ENCODE measurements at places on chromosomes 1 and 21. TPM values are rescaled to one million over a fixed set of nuclear protein-coding genes. Genes with fewer than 3 reads are reported as not detected.
A peak's percentile ranks its signal among the peaks of the same experiment; 100 is the strongest.

DNA sequence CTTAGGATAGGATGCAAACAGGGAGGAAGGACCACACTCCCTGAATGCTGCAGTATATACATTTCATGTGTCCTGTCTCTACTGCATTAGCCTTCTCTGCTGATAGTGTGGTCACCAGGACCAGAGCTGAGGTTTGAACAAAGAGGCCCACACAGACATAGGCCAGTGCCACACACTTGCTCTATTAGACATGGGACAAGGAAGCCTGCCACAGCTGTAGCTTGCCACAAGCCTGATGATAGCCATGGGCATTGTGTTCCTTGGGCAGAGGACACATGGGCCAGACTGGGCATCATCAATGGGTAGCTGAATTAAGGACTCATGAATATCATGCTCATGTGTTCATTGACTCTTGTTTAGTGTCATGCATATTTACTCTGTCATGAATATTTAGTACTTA, 10.4 kb downstream of the CAMSAP2 start:
- no peak for DNase-seq

DNA sequence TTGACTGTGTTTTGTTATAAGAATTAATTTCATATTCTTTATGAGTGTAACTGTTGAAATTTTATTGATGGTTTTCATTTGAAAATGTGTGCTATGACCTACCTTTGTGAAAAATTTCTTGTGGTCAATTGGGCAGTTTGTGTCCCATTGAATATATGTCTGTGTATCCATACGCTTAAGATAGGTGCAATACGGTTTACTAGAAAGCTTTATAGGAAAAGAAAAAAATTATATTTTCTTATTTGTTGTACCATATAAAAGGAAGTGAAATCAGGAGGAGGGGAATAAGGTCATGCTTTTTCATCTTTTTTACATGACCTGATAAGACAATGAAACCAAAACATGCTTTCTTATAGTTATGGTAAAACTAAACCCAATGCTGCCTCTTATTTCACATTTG, 807.7 kb downstream of the USP25 start:
- no peak for DNase-seq

DNA sequence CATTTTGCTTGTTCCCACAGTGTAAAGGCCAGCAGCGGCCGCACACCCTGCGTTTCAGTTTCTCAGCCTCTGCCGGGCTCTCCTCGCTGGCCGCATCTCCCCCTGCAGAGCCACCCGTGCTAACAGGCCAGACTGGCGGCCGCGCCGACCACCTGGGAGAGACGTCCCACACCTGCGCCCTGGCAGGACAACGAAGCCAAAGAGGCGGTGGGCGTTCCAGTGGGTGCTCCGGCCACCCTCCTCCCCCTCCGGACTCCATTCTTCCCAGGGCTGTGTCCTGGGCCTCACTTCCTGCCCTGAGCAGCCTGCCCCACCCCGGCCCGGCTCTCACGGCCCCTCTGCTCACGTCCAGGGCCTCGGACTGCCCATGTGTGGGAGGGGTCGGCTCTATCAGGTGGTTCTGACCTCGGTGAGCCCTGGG, 31.9 kb upstream of the SLC19A1 start:
- no peak for DNase-seq

- DNase-seq: no peak
Measured at GRCh38 chr1:25082216-25082899, 149.9 kb downstream of the SYF2 start.

DNA sequence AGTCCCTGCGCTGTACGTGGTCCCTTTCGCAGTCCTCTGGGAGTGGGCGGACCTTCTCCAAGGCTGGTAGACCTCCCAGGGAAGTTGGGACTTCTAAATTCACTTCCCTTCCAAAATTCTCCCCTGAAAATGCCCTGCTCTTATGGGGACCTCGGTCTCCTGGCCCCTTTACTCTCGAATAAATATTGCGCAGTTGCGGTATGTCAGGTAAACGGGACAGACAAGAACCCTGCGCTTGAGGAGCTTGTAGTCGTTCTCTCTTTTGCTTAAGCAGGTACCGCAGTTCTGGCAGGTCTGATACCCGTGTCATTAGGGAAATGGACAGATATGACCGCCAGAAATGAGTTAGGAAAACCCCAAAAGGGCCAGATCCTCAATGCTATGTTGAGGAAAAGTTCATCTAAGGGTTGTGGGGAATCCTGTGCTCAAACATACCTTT, 561 bp downstream of the KIF2C start:
- no peak for DNase-seq

DNA sequence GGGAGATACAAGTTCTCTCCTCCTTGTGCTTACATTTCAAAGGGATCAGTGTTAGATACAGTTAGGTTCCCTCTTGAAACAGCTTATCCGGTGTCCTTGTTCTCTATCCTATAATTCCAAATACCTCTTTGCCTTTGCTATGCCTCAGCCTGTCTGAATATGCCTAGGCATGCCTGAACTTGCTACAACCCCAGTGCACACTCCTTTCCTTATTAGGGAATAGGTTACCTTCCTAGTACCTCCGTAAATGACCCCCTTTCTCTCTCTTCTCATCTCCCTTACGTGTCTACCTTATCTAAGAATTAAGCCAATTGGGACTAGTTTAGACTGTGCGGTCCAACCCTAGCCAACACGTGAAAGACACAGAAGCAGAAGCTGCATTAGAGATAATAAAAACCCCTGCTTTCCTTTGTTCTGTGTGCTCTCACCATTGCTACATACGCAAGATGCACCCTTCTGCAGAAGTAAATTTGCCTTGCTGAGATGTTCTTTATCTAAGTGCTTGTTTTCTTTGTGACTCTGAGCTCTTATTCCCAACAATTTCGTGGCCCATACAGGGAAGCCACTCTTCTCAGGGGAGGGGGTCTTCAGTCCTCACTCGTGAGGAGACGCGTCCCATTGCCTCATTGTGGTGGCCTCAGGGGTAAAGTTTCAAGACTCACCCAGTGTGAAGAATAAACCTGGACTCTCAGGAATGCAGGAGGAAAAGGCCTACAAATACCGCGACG, 802.1 kb downstream of the PLA2G4A start:
- no peak for DNase-seq

- DNase-seq: no peak
Measured at GRCh38 chr21:45237401-45237800, 50.3 kb downstream of the POFUT2 start.

- no peak for DNase-seq
Measured at GRCh38 chr21:44596068-44596725, 3.9 kb upstream of the KRTAP10-6 start.

DNA sequence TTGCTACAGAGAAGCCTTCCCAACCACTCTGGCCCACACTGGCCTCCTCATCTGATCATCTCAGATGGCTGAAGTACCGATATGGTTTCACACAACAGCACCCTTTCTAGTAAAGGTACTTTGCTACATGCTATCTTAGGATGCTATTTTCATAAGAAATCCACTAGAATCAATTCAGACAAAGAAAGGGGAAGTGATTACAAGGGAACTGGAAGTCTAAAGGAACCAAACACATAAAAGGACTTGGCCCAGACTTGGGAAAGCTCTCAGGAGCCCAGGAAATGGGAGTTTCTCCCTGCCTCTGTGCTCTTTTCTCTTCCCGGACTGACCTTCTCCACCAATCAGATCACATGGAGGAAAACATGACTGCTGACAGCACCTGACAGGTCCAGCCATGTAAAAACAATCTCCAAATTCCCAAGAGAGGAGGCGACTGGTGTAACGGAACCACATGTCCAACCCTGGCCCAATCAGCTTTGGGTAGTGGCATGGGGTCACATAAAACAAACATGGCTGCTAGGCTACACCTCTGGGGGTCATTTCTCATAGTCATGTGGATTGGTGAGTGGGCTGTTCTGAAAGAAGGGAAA, 12.7 kb upstream of the FOXE3 start:
- DNase-seq: no peak

- DNase-seq: no peak
Measured at GRCh38 chr1:236604905-236605806, 840 bp upstream of the HEATR1 start.

- no peak for DNase-seq
Measured at GRCh38 chr1:231903586-231904081, 277.0 kb downstream of the DISC1 start.

DNA sequence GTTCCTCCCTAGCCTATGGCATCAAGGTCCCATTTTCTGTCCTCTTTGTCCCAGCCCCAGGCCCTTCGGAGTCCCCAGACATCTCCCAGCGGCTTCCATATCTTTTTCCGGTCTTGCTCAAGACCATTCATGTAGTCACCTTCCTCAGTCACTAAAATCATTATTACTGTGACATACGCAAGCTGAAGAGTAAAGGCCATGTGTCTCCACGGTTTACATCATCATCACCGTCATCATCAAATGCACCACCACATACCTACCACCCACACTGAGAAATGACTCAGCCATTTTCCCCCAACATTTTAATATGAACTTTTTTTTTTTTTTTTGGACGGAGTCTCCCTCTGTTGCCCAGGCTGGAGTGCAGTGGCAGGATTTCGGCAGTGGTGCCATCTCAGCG, 43.4 kb downstream of the FHAD1 start:
- DNase-seq: no peak

DNA sequence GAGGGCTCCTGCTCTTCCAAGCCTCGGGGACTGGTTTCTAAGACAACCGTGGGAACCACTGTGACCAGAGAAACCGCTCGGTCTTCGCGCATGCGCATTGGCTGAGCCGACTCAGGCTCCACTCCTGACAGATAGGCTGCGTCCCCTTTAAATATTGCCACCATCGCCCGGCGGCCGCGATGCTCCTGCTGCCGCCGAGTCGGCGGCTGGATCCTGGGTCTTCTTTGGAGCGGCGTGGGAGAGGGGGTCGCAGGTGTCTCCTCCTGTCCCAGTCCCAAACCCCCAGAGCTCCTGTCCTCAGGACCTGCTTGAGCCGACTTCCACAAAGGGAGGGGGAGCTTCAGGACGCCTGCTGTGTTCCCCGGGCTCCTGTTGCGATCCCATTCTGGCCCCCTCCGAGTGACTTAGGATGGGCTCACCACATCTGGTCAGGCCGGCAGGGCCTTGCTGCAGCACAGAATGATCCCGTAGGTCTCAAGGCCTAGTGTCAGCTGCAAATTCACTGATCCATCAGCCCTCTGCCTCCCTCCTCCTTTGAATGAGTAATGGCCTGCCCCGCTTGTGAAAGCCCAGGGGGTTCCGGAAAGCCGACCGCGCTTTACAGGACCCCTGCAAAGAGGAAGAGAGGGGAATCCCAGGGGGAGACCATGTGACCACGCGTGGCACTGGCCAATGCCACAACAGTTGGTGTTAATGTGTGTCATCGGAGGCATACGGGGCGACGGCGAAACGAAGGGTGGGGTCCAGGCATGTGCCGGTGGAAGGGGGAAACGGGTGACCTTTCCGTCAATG, 683.2 kb upstream of the TPTE start:
- DNase-seq: no peak

- DNase-seq: no peak
Measured at GRCh38 chr1:172637522-172637921, 21.4 kb upstream of the FASLG start.

- no peak for DNase-seq
Measured at GRCh38 chr1:230011333-230012092, 55.5 kb upstream of the GALNT2 start.

- peak; percentile 60 for DNase-seq
Measured at GRCh38 chr1:183739741-183740271, 65.1 kb upstream of the RGL1 start.

DNA sequence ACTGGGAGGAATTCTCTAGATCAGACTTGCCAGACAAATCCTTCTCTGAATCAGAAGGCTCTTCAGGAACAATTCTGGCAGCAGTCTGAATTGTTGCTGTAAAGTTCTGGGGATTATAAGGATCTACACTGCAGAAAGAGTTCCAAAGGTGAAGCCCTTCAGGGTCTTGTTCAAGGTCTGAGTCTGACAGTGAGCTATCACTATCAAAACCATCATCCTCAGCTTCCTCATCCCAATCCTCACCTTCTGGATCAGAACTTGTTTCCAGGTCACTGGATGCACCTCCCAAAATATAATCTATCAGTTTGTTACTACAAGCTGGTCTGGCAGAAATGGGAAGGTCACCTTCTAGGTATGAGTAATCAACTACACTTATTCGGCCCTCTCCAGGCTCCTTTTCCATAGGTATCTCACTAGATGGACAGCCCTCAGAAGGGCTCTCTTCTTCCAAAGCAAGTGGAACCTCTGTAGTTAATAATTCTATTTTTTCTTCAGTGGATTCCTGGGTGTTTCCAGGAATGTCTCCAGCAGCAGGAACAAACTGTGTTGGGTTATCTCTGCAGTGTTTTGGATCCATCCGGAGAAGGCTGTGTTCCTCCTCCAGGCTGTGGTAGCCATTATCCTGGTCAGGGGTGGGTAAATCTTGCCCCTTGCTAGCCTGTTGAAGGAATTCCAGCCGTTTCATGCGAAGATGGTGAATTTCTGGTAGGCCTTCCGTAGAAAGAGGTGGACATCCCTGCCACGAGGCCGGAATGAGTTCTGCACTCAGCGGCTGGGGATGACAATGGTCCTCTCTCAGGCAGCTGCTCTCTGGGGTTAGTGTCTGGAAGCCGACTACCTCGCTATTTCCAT, 1.6 kb downstream of the PPP1R15B start:
- DNase-seq: no peak

DNA sequence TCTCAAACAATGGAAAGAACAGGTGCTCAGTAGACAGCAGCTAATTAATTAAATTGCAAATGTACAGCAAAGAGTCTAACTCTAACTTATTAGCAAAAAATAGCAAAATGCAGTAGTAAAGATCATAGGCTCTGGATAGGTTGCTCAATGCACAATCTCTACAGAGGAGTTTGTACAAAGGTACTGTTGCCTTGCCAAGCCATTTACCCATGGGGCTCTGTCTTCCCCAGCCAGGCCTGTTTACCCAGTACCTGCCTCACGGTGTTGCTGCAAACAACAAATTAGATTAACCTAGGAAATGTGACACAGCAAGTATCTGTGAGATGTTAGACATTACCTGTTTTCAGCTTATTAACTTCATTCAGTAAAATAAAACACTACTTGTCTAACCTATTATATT, 222.0 kb downstream of the DENND1B start:
- DNase-seq: no peak

The LY9 gene
- 0.30 TPM for polyA plus RNA-seq

The GPR25 gene
- polyA plus RNA-seq: not detected

The LPAR3 gene
- polyA plus RNA-seq: 1.1 TPM

The COG2 gene
- polyA plus RNA-seq: 29.8 TPM

The CDA gene
- 6.1 TPM for polyA plus RNA-seq

Data from left renal cortex interstitium (tissue), 4 donors.